ENCODE measurements at places on chromosomes 1 and 21.

- DNase-seq = no peak
Observed at GRCh38 chr21:45809421-45809820, 165.9 kb downstream of the PCBP3 start.

DNA sequence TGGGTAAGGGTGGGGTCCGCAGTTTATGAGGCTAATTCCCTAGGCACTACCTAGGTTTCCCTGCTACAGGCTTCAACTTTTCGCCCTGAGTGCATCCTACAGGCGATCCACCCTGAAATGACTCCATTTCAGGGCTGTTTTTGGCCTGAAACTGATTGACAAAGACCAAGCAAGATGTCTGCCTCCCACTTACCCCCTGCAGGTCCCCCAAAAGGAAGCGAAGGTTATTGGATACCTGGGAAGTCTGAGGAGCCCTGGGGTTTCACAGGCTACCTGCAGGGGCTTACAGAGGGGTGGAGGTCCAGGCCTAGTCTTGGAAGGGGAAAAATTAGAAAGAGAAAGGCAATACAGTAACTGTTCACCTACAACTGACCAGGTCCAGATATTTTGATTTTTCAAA is 3.3 kb upstream of the TBX15 start:
- no peak for DNase-seq

- no peak for DNase-seq
Observed at GRCh38 chr1:3471356-3472087, 17.1 kb downstream of the ARHGEF16 start.

GRCh38 chr1:224089583-224089982 is 24.3 kb upstream of the FBXO28 start:
- no peak for DNase-seq

DNA sequence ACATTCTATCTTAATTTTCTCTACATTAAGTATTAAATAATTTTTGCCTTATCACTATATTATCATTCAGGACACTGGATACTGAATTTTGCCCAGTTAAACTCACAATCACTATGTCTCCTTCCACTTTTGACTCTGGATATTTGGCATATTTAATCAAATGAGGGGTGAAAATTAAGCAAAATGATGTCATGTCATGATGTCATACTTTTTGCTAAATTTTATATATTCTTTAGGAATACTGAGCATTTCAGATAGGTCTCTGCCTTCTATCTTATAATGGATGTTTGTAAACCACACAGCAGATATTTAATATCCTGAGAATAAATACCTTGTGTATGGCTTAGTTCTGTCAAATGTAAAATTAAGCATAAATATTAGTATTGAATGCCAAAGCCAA is 79.5 kb upstream of the HIVEP3 start:
- no peak for DNase-seq

DNA sequence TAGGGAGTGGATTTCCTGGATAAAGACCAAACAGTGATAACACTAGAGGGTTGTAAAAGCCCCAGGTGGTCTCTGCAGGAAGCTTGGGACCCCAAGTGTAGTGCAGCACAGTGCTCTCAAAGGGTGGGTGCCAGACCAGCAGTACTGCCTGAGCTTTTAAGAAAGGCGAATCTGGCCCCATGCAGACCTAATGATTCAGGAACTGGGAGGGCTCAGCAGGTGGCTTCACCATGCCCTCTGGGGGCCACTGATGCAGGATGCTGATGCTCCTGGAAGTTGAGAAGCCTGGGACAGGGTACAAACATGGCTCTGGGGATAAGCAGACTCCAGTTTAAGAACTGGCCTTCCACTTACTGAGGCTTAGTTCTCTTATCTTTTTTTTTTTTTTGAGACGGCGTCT is 29.1 kb upstream of the NEK2 start:
- no peak for DNase-seq

DNA sequence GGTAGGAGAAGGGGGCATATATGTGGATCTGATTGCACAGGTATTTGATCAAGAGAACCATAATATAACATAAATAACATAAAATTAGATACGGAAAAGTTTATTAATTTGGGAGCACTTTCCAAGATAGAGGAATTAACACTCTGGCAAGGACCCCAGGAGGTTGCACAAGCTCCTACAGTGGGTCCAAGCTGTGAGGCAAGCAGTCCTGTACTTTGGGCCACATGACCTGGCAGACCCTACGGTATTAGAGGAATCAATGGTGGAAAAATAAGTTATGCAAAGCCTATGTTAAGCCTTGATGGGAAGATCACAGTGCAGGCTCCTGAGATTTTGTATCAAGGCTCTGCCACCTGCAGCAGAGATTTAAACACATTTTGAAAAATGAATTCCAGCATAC is 220.1 kb downstream of the COL24A1 start:
- DNase-seq = no peak

- DNase-seq = no peak
Observed at GRCh38 chr1:197173571-197174507, 27.4 kb upstream of the ASPM start.

GRCh38 chr1:37070126-37070525 is 35.8 kb upstream of the GRIK3 start:
- DNase-seq = no peak

DNA sequence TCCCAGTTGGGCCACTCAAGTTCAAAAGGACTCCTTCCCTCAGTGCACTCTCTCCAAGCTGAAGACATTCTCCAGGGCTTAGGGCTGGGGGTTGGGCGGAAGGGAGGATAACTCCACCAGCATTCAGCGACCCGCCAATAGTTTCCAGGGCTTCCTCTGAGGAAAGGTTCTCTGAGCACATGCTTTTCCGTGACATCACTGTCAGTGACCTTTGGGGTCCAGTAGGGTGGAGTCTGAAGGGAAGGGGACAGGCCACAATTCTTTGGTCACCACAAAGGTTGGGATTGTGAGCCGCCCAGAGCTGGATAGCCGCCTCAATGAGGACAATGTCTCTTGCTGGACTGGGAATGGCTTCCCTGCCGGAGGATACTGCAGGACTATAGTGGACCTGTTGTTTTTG is 22.8 kb upstream of the RXRG start:
- DNase-seq = no peak

DNA sequence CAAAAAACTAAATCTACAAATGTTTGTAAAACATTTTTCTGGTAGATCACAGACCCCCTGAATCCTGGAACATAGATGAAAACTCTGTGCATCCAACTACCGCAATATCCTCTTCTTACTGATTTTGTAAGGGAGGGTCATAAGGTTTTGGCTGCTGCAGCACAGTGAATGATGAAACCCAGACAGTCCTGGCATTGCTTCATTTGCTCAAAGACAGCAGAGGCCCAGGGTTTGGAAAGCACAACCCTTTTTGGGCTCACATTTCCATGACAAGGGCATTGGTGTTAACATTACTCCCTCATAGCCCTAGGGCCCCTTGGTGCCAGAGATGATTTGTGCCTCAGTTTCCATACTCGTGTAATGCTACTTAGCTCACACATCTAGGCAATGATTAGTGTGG is 51.2 kb downstream of the PLXNA2 start:
- no peak for DNase-seq

DNA sequence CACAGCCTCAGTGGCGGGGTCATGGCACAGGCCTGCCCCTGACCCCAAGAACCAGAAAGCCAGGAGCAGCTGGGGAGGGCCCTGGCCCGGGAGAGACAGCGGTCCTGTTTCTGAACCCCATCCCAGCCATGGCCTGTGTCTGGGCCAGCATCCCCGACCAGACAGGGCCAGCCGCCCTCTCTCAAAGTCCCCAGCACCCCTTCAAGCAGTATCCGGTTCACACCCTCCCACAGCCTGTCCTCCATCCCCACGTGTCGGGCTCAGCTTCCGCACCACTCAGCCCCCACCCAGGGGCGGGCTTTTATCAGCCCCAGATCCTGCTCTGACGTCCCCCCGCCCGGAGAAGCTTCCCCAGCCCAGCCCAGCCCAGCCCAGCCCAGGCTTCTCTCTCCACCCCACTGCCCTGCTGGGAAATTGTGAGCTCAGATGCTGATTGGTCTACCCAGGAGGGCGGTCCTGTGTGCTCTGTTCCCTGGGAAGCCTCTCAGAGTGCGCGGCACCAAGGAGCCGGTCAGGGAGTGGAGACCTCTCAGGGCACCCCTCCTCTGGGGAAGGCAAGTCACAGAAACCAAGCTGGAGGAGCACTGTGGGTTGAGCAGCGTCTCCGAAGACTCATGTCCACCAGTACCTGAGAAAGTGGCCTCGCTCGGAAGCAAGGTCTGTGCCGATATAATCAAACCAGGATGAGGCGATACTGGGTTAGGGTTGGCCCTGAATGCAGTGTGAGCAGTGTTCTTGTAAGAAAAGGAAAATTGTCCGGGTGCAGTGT is 4.7 kb upstream of the FAAP20 start:
- DNase-seq = peak; percentile 82

GRCh38 chr1:227764019-227764391 is 28.8 kb downstream of the SNAP47 start:
- DNase-seq = no peak

GRCh38 chr1:198007687-198008607 is 90.8 kb downstream of the LHX9 start:
- no peak for DNase-seq

GRCh38 chr1:182149411-182149965 is 88.0 kb upstream of the ZNF648 start:
- no peak for DNase-seq

DNA sequence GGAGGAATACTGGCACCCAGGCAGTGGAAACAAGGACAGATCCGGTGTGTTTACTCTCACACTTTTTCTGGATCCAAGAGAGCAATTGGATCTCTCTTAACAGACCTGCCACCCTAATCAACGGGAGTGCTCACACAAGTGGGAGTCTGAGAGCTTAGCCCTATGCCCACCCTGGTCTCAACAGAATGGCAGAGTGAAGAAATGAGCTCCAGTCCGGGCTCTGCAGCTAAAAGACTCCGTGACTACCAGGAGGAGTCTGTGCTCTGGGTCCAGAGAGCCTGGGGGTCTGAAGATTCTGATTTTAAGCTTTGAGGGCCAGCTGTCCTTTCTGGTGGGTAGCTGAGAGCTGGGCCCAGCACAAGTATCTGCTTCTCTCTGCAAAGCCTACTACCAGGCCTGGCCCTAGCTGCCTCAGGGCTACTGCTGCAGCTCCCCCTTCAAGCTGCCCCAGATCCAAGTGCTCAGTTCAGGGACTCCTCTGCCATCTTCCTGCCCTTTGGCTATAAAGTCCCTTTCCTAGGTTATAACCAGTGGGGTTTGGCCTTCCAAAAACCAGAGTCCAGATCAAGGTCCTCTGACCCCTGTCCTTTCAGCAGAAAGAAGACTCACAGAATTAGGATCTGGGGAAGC is 3.9 kb downstream of the S100A9 start:
- DNase-seq = no peak

DNA sequence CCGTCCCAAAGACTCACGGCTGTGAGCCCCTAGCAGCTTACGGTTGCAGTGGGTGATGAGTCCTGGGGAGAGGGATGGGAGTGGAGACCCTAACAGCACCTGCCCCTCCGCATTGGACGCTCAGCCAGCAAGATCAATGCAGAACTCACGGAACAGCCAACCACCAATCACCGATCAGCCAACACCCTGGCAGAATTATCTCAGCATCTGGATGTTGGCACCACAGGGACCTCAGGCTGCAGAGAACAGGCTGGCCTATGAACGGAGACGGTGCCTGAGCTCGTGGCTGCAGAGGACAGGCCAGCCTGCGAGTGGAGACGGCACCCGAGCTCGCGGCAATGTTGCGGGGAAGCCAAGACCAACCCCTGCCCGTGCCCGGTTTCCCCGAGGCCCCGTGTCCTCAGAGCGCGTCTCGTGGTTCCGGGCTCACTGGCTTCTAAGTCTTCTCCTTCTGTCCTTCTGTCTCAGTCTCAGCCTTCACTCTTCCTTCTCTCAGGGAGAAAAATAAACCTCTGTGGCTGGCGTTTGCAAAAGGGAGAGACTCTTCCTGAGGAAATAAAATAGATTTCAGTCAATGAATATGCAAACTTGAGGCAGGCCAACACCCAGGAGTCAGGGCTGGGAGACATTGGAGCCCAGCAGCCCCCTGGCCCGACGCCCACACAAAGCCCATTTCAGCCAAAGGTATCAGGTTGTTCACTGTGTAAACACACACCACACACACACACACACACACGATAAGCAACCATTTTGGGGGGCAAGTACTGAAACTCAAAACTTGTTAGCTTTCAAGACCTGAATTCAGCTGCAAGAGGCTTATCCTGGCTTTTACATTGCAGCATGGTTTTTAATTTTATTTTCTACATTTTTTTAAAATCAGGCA is 67.8 kb downstream of the SIK1 start:
- no peak for DNase-seq

GRCh38 chr21:35511696-35512162 is 462.6 kb upstream of the RUNX1 start:
- DNase-seq = no peak

DNA sequence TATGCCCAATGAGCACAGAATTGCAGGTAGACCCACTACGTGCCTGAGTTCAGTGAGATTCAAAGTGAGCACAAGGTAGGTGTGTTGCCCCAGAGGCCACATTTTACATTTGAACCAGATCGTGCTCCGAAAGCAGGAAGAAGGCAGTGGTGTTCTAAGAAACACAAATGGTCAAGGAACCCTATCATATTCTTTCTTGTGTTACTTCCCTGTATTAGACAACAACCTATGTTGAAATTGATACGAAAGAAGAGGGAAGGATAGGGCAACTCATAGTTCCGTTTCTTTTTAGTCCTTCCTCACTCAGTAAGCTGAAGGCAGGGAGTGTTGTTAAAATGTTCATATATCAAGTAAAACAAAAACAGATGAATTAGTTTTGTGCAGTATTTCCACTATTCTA is 33.9 kb downstream of the OLFML2B start:
- no peak for DNase-seq

DNA sequence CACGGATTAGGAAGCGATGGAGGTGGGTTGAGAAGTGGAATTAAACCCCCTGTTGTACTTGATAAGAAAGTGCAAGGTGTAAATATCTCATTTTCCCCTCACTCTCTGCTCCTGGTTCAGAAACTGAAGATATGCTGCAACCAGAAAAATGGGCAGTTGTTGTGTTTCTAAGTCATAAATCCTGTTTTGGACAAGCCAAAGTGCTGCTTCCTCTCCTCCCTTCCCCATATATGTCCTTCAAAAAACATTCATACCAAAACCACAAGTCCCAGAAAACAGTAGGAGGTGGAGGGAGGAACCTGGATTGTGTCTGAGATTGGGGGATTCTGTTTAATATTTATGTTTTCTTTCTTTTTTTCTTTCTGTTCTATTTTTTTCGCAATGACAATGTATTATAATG is 13.6 kb upstream of the ZNF362 start:
- DNase-seq = no peak

GRCh38 chr1:230149751-230150584 is 82.9 kb downstream of the GALNT2 start:
- no peak for DNase-seq

- DNase-seq = no peak
Observed at GRCh38 chr1:88528792-88529191, 155.3 kb upstream of the PKN2 start.

- DNase-seq = no peak
Observed at GRCh38 chr1:154174654-154175053, 17.2 kb downstream of the TPM3 start.

Measured in stimulated activated naive CD4-positive, alpha-beta T cell treated with Interleukin-2 at 50 U/mL for 16 hours (primary cell).